ENCODE measurements at places on chromosomes 7 and 10.

GRCh38 chr10:122847782-122848604 is 2.3 kb upstream of the CUZD1 start:
- H3K4me1 ChIP-seq, result peaks cover 15% of the 10 kb centered on the region
- no peaks in the 10 kb centered on the region for H3K36me3 ChIP-seq
- H3K4me3 ChIP-seq, result no peak overlapping the region
- DNase-seq, result no peak

DNA sequence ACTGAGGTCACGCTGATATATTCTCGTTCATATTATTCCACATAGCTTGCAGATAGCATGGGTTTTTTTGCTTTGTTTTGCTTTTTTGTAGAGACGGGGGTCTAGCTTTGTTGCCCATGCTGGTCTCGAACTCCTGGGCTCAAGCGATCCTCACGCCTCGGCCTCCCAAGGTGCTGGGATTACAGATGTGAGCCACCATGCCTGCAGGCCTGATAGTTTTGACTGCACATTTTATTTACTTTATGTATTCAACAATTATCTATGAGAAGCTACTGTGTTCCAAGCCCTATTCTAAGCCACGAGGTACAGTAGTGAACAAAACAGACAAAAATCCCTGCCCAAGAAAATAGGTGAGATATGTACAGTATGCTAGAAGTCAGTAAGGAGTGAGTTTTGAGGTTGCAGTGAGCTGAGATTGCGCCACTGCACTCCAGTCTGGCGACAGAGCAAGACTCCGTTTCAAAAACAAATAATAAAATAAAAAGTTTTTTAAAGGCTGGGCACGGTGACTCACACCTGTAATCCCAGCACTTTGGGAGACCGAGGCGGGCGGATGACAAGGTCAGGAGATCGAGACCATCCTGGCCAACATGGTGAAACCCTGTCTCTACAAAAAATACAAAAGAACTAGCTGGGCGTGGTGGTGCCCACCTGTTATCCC is 1.3 kb upstream of the YWHAG start:
- peak; percentile 52 for DNase-seq
- peak overlapping the region; percentile 66 for H3K27ac ChIP-seq
- H3K36me3 ChIP-seq, result no peaks in the 10 kb centered on the region

- H3K4me1 ChIP-seq, result no peaks in the 10 kb centered on the region
- DNase-seq, result no peak
- H3K36me3 ChIP-seq, result no peaks in the 10 kb centered on the region
- H3K4me3 ChIP-seq, result no peak overlapping the region
These were observed 238.8 kb upstream of the LRGUK start for GRCh38 chr7:133888061-133888930.

DNA sequence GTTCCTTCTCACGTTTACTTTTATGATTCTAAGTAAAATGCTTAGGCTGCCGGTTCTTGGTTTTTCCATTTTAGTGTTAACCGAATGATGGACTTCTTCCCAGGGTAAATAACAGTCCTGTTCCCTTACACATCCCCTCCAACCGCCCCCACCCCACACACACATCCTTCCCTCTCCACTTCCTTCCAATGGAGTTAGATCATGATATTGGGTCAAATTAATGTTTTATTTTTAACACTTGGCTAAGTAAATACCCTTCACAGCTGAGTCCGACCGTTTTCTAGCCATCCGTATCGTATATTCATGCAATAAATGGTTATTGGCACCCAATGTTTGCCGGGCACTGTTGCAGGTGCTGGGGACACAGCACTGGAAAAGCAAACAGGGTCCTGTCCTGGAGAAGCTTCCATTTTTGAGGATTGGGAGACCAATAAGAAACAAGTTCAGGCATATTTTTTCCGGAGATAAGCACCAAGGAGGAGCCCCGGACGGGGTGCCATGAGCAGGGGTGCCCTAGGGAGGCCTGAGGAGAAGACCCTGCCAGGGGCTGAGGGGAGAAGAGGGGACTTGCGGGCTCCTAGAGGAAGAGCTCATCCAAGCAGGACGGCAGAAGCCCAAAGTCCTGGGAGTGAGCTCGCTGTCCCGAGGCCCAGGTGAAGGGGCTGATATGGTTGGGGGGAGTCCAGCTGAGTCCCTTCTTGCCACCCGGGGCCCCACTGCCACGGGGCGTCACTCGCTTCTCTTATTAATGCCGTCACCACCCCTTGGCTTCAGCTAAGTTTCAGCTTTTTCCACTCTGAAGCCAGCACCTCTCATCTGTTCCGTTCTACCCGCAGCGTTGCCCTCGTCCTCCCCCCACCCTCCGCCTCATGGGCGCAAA is 126.0 kb upstream of the RET start:
- H3K27ac ChIP-seq, result no peak overlapping the region
- H3K36me3 ChIP-seq, result no peaks in the 10 kb centered on the region
- H3K4me1 ChIP-seq, result peaks cover 11% of the 10 kb centered on the region
- no peak for DNase-seq

- DNase-seq, result no peak
- peaks cover 5% of the 10 kb centered on the region for H3K4me1 ChIP-seq
- H3K4me3 ChIP-seq, result no peak overlapping the region
- H3K36me3 ChIP-seq, result peaks cover 17% of the 10 kb centered on the region
- no peak overlapping the region for H3K27ac ChIP-seq
- H3K27me3 ChIP-seq, result no peaks in the 10 kb centered on the region
These were observed 146.4 kb downstream of the RGS10 start for GRCh38 chr10:119396008-119396708.
